Stimulated activated effector memory CD8-positive, alpha-beta T cell treated with anti-CD3 and anti-CD28 coated beads, Interleukin-12 subunit alpha, Interleukin-12 subunit beta, amount 100 ng/mL, for 72 hours (primary cell): ENCODE measurements at places on chromosomes 16 and 17.

DNA sequence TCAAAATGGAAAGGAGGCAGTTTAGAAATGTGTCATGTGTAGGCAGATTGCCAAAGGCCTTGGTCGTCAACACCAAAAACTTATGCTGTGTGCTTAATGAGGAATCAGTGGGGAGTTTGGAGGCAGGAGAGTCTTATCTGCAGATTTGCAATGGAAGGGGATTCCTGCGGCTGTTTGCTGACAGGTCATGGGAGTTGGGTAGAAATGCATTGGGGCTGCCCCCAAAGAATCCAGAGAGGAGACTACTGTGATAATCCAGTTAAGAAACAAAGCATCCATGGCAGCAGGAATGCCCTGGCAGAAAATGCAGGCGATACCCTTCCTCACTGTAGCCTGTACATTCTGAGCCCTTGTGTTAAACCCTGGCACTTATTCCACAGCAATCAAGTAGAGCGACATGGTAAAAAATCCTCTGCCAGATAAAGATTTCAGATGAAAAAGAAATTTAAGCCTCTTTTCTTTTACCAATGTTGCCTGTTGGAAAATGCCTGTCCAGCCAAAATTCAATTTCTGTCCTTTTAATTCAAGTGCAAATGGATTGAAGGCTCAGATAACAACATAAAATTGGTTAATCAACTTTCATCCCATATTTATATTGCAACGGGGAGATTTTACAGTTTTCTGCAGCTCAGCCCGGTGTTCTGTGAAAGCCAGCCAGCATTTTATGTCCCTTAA is 491.0 kb upstream of the CDH5 start:
- DNase-seq, result no peak

DNA sequence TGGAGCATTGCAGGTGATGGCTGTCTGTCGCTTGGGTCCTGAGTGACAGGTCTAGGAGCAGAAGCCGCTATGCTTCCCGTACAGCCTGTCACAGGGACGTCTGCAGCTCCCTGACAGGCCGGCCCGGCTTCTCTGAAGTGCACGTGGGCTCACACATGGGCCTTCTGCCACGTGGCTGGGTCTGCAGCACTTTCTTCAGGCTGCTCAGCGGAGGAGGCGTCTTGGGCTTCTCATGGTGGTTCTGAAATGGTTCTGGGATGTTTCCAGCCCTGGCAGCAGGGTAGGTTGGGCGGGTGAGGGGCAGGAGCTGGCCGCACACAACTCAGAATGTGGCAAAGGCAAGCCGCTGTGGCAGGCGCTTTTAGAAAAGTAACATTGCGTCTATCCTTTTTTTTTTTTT is 80.3 kb upstream of the ZNF750 start:
- DNase-seq, result no peak

DNA sequence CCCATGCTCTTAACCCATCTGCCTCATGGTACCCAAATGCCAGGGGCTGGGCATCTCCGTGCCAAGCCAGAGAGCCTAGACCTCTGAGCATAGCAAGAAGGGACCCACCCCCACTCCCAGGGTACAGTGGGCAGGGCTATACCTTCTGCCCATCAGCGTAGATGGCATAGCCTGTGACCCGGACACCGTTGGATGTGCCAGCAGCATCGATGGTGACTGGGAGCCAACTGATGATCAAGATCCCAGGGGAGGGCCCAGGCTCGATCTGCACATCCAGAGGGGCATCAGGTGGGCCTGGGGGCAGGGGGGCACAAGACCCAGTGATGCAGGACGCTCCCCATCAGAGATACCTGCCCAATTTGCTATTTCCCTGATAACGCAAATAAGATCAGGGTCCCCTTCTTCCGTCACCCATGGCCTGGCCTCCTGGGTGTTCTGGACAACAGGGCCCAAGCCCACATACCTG is 17.1 kb downstream of the TSPOAP1 start:
- no peak for DNase-seq

GRCh38 chr17:55530064-55530463 is 18.8 kb upstream of the SMIM36 start:
- DNase-seq, result no peak

DNA sequence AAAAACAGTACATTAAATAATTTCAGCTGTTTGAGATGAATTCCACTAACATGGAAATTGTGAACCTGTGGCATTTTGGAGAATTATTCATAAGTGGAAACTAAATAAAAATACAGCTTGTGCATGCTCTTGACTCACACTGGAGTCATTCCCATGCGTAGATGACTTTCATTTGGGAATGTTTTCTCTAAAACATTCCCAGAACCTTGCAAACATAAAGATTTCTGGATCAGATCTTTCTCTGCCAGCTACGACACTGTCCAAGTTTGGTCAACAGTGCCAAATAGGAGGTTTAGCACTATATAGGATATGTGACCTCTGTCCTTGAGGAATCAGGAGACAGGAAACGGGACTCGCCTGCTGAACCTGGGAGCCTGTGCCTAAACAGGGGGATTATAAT is 400.9 kb downstream of the SLC39A11 start:
- DNase-seq, result no peak

- DNase-seq, result no peak
Observed at GRCh38 chr16:82947698-82948097, 320.9 kb downstream of the CDH13 start.

- no peak for DNase-seq
Observed at GRCh38 chr17:68321556-68321954, 30.3 kb downstream of the ARSG start.
